ENCODE measurements at places on chromosomes 3 and 15. TPM values are rescaled to one million over a fixed set of nuclear protein-coding genes. Genes with fewer than 3 reads are reported as not detected.

- H3K4me1 ChIP-seq = peaks cover 18% of the 10 kb centered on the region
- no peaks in the 10 kb centered on the region for H3K27me3 ChIP-seq
- no peak overlapping the region for H3K27ac ChIP-seq
- no peak overlapping the region for H3K4me3 ChIP-seq
- no peak for DNase-seq
Measured at GRCh38 chr3:108548304-108548703, 37.9 kb upstream of the MYH15 start.

DNA sequence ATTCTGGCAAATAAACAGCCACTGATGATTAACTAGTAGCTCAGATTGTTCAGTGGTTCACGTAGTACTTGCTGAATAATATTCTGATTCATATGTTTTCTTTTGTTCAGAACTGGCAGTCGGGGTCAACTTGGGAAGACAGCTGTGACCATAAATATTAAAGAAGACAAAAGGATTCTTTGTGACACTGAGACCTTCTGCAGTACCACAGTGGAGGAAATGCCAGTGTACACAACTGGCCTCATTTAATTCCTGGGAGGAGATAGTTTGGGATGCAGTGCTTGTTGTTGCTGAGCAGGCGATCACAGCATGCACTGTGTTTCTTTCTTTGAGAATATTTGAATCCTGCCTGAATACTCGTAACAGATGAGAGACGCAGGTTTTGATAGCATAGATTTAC lies 26.7 kb upstream of the MCF2L2 start:
- DNase-seq = no peak
- H3K36me3 ChIP-seq = peaks cover 28% of the 10 kb centered on the region

DNA sequence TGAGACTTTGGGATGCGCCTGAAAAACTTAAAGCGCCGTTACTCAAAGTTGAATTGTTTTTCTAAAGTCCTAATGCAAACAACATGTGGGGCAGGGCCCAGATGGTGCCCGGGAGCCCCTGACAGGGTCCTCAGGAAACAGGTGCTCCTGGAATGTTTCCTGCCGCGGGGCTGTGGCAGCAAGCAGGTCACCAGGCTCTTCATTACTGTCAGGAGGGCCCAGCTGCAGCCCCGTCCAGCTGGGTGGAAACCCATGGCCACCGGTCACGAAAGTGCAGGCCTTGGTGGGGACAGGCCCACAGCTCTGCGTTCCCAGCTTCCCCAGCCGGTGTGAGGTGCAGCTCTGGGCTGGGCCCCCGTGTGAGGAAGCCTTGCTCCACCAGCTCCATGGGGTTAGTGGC lies 63.9 kb upstream of the GATA2 start:
- H3K27ac ChIP-seq = no peak overlapping the region
- H3K36me3 ChIP-seq = peaks cover 1% of the 10 kb centered on the region
- H3K4me1 ChIP-seq = peaks cover under 1% of the 10 kb centered on the region
- H3K27me3 ChIP-seq = peaks cover 36% of the 10 kb centered on the region
- no peak for DNase-seq
- no peak overlapping the region for H3K4me3 ChIP-seq

DNA sequence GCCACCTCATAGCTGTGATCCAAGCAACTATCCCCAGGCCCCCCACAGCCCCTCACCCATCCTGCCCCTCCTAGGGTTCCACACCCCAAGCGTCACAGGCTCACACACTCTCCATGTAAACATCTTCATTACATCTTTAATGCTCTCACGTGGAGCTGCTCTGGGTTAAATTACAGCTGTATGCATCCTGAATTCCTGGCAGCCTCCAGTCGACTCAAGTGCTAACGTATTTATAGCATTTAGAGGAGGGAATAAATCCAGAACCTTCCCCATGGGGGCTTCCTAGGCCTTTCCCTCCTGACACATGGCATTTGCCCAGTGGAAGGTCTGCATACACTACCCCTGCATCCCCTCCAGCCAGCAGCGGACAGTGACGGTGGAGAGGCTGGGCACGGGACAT lies 9.6 kb downstream of the C3orf18 start:
- H3K27me3 ChIP-seq = peaks cover 28% of the 10 kb centered on the region
- H3K4me1 ChIP-seq = no peaks in the 10 kb centered on the region
- no peak overlapping the region for H3K4me3 ChIP-seq
- no peak overlapping the region for H3K27ac ChIP-seq
- no peak for DNase-seq

GRCh38 chr15:59237119-59237855 lies 30.6 kb downstream of the LDHAL6B start:
- no peak overlapping the region for H3K4me3 ChIP-seq
- no peaks in the 10 kb centered on the region for H3K27me3 ChIP-seq
- no peak for DNase-seq
- H3K4me1 ChIP-seq = no peaks in the 10 kb centered on the region
- no peak overlapping the region for H3K27ac ChIP-seq

The LMAN1L gene
- 0.35 TPM for total RNA-seq

The SLC6A11 gene
- 2.7 TPM for total RNA-seq

The ANKRD34C gene
- total RNA-seq = not detected

The CPNE4 gene
- not detected for total RNA-seq

All from mesothelial cell of epicardium (in vitro differentiated cells).